ENCODE measurements at places on chromosomes 11 and 22. TPM values are rescaled to one million over a fixed set of nuclear protein-coding genes. Genes with fewer than 3 reads are reported as not detected.

Gene OSM
- not detected for polyA plus RNA-seq

Gene GDPD4
- not detected for polyA plus RNA-seq

Gene OR5A1
- polyA plus RNA-seq: not detected

Gene ELFN2
- polyA plus RNA-seq: 2.7 TPM

Gene C11orf97
- polyA plus RNA-seq: 0.33 TPM

Gene TRIM49
- not detected for polyA plus RNA-seq

Gene AGBL2
- 6.1 TPM for polyA plus RNA-seq

Gene PHLDB1
- polyA plus RNA-seq: 124 TPM

Gene MTMR3
- polyA plus RNA-seq: 32.4 TPM

Gene SEC14L6
- 11.0 TPM for polyA plus RNA-seq

Gene HTR3A
- not detected for polyA plus RNA-seq

Gene OR6T1
- polyA plus RNA-seq: not detected

Gene OR56A3
- not detected for polyA plus RNA-seq

Gene WDR74
- polyA plus RNA-seq: 38.1 TPM

Gene KRTAP5-2
- not detected for polyA plus RNA-seq

DNA sequence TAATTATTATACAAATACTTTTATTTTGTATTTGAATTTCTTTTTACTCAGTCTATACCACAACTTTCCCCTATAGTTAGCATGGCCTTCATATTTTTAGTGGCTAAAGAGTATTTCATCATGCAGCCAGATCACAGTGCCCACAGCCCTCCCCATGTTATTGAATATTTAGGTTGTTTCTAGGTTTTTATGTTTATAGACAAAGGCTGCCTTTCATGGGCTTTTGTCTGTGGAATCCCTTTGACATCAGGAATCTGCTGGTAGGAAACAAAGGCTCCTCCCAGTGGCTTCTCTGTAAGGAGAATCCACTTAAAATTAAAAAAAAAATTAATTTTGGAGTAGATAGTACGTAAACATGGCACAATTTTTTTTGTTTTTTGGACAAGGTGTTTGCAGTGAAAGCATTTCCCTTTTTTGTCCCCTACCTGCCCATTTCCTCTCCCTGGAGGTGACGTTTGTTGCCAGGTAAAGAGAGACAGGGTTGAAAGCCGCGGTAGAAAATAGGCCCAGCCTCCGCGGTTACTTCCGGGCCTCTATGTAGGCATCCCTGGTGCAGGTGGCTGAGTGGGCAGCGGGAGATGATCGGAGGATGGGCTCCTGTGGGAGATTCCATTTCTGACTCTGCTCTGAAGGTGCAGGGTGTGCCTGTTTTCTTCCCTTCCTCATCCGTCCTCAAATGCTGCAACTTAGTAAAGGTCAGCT lies 82.2 kb upstream of the OR4B1 start:
- DNase-seq: no peak

- no peak for DNase-seq
These were observed 42.0 kb upstream of the FIBIN start for GRCh38 chr11:26951809-26952515.

GRCh38 chr22:44026066-44026629 lies 2.0 kb downstream of the PARVB start:
- DNase-seq: no peak

- DNase-seq: no peak
These were observed 732.6 kb downstream of the NTM start for GRCh38 chr11:132103021-132103420.

- DNase-seq: peak; percentile 60
These were observed 188.9 kb downstream of the ST3GAL4 start for GRCh38 chr11:126544108-126545056.

DNA sequence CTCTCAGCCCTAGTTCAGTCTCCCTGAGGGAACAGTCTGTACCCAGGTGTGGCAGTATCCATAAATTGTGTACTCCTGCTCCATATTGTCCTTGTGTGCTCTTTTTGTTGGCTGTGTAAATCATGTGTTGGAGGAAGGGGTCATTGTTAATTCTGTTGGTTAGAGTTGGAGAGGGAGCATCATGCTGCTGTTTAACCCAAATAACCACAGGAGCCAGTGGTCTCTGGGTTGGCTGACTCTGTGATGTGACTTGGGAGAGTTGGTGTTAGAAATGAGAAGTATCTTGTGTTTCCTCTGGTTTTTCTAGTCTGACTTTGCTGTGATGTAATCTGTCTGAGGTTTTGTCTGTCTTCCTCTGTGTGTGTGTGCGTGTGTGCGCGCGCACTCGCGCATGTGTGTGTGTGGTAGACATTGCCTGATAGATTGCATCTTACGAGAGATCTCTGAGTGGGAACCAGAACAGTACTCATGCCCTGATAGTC lies 30.5 kb downstream of the CTNND1 start:
- DNase-seq: no peak

GRCh38 chr11:8693555-8693954 lies 11.0 kb downstream of the RPL27A start:
- DNase-seq: no peak

DNA sequence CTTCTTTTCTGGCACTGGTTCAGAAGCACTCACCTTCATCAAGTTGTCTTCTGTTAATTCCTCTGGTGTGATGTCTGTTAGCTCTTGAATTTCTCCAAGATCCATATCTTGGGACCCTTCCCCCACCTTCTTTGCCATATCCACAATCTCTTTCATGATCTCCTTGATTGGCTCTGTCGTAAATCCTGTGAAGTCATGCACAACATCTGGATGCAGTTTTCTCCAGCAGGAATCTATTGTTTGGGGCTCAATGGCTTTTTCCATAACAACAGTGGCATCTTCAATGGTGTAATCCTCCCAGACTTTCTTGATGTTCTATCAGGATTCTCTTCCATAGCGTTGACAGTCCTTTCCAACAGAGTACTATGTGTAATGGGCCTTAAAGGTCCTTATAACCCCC lies 96.9 kb downstream of the CSTPP1 start:
- no peak for DNase-seq

DNA sequence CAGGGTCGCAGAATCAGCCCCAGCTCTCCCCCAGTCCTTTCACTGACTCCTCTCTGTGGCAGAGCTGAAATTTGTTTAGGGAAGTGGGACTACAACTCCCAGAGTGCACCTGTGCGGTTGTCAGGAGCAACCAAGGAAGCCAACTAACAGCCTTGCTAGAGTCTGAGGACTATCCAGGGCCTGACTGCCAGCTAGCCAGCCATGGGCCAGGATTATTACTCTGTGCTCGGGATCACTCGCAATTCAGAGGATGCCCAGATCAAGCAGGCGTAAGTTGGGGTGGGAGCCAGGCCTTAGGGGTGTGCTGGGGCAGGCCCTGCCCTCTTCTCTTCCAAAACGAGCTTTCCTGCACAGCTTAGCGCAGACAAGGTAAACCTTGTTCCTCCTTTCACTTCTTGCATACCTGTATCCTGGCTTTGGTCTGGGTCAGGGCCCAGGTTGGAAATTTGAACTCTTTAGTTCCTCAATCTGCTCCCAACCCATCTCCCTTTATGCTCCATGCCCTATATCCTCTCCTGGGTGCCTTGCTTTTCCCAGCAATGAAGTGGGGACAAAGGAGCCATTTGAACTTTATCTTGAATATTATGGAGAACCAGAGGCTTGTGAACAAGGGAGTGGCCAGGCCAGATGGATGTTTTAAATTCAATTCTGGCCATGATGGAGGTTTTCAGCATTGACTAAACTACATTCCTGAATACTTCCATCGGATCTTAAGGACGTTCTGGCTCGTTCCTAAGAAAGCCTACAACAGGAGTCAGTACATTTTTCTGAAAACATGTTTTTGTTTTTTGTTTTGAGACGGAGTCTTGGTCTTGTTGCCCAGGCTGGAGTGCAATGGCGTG lies at the start of gene DNAJB13:
TSS of gene DNAJB13 (plus strand) at position 158 of the 842 bp plus-strand sequence. CDS start at position 202, 44 bp downstream.
- DNase-seq: peak; percentile 62

- DNase-seq: no peak
These were observed 13.7 kb downstream of the FAM118B start for GRCh38 chr11:126225295-126225665.

GRCh38 chr11:4654635-4655369 lies 11.0 kb downstream of the OR51E1 start:
- no peak for DNase-seq

GRCh38 chr11:11661326-11662040 lies 39.7 kb upstream of the GALNT18 start:
- no peak for DNase-seq

- no peak for DNase-seq
These were observed 38.6 kb upstream of the XBP1 start for GRCh38 chr22:28838971-28839370.

DNA sequence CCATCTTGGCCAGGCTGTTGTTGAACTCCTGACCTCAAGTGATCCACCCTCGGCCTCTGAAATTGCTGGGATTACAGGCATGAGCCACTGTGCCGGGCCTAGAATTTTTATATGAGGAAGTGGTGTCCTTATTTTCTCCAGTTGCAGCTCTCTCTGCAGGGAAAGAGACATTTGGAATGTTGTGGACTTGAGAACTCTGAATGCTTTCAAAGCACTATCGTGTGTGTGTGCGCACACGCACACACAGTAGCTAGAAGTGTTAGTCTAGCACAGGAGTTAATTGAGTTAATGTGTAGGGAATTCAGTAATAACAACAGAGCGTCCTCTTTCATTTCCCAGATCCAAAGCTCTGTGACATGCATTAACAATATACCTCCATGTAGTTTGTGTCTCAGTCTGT lies 164.0 kb upstream of the RASSF10 start:
- DNase-seq: no peak

DNA sequence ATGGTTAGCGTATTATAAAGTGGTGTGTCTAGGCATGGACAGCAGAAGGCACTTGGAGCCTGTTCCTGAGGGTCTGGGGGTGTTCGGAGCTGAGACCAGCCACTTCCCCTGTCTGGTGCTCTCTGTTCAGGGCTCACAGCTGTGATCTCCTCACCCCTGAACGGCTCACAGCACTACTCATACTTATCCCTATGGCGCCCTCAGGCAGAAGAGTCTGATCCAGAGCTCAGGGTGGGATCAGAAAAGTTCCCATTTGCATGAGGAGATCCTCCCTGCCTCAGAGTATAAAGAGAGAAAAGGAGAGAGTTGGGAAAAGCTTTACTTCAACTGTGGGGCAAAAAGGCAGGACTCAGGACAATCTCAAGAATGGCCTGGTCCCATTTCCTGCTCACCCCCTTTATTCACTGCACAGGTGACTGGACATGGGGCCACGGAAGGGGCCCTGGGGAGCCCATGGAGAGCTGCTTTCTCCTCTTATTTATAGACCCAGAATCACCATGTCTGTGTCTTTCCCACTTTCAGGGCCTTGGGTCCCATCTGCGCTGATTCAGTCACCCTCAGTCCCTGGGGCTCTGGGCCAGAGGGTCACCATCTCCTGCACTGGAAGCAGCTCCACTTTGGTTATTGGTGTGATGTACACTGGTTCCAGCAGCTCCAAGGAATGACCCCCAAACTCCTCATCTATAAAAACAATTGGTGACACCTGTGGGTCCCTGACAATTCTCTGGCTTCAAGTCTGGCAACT lies 97.0 kb upstream of the TOP3B start:
- no peak for DNase-seq

DNA sequence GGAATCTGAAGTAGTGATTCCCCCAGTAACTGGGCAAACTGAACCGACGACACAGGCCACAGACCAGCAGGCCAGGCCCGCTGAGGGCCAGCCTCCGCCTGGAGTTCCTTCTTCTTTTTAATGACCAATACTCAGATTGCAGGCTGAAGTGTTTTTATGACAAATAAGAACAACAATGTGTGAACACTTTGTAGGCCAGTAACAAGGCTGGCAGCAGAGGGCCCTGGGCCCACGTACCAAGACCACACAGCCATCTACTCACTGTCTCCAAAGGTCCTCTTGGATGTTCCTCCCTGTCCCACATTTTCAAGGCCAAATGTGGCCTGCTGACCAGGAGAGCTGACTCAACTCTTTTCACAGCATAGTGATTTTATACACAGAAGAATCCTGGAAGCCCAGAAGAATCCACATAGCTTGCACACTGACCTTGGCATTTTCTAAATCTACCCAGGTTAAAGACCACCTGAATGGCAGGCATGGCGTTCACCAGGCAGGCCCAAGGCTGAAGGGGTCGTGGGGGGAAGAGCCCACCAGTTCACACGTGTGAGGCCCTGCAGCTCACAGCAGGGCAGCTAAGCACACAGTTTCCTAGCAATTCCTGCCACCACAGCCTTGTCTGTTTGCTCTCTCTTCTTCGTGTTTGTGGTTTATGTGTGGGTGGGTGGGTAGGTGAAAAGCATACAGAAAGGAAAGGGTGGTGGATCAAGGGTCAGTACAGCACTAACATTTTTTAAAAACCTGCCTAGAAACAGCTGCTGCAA lies 13.3 kb downstream of the SMCO4 start:
- no peak for DNase-seq

DNA sequence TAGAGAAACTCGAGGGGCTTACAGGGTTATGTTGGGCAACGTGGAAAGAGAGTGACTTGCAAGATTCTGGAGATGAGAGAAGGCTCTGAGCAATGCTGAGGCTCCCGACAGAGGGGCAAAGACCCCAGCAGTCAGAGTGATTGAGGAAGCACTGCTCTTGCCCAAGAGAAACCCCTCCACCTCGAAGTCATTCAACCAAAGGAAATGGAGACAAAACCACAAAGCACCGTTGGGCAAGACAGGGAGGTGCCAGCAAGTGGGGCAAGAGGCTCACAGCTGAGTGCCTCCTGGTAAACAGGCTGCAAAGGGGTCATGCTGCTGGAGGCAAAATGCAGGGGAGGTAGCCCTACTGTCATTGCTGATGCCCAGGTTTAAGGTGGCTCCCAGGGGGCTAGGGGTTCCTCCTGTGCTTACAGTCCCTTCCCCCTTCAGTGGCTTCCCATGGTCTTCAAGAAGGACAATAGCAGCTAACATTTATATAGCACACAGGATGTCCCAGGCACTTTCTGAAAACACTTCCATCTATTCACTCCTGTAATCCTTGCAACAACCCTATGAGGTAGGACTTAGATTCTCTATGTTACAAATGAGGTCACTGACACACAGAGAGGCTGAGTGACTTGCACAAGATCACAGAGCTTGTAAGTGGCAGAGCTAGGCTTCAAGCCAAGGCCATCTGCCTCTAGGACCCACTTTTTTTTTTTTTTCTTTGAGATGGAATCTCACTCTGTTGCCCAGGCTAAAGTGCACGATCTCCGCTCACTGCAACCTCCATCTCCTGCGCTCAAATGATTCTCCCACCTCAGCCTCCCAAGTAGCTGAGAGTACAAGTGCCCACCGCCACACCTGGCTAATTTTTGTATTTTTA lies 18.1 kb upstream of the MYH9 start:
- no peak for DNase-seq

- no peak for DNase-seq
These were observed 15.3 kb upstream of the APOL3 start for GRCh38 chr22:36175892-36176291.

- peak; percentile 64 for DNase-seq
These were observed 3.8 kb downstream of the GAL3ST3 start for GRCh38 chr11:66045177-66045639.

DNA sequence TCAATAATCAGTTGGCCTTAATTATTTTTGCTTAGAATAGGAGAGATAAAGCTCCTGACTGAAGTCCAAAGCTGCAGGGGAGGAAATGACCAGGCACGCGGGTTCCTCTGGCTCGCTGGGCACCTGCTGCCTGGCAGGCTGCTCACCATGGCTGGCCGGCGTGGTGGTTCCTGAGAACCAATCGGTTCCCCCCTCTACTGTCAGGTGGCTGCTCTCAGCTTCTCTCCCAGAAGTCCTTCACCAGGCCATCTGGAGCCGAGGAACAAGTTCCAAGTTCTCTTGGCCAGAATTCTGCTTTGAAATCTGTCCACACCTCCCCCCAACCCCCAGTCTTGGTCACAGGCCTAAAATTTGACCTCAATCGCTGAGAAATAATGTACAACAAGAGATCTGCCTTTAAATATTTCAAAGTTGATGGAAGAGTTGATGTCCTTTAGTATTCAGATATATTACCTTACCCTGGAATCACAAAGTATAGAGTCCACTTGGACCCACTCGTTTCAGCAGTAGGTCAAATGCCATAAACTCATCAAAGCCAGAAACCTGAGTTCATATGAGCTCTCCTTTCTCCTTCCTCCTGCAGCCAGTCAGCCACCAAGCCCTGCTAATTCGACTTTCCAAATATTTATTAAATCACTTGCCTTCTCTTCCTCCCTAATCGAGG lies 25.2 kb downstream of the EXPH5 start:
- no peak for DNase-seq
